AG09309 (cell line): ENCODE measurements at places on chromosomes 3 and 15.

DNA sequence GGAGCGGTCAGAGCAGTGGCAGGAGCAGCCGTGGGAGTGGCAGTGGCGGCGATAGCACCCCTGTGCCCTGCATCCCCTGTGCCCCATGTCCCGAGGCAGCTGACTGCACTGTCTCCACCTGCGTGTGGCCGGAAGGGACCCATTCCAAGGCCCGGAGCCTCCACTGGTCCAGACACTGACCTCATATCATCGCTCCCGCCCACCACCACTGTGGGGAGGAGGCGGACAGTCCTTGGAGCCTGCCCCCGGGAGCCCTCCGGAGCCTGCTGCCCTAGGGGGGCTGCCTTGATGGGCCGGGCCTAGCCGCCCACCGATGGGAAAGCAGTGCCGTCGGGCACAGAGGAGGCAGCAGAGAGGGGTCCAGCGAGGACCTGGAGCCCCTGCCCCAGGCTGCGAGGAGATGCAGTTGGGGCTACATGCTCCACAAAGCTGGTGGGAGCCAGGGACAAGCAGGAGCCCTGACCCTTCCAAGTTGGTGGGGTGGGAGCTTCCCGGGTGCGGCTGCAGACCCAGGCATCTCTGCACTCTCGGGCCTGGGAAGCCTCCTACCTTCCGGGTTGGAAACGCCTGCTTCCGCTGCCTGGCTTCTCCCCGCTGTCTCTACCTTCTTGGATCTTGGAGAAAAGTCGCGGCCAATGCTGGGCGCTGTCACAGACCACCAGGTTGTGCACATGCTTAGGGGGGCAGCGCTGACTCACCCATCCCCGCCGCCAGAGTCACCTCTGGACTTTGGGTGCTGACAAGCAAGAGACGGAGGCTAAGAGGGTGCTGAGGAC, 283.2 kb upstream of the ROBO1 start:
- no peak for DNase-seq

DNA sequence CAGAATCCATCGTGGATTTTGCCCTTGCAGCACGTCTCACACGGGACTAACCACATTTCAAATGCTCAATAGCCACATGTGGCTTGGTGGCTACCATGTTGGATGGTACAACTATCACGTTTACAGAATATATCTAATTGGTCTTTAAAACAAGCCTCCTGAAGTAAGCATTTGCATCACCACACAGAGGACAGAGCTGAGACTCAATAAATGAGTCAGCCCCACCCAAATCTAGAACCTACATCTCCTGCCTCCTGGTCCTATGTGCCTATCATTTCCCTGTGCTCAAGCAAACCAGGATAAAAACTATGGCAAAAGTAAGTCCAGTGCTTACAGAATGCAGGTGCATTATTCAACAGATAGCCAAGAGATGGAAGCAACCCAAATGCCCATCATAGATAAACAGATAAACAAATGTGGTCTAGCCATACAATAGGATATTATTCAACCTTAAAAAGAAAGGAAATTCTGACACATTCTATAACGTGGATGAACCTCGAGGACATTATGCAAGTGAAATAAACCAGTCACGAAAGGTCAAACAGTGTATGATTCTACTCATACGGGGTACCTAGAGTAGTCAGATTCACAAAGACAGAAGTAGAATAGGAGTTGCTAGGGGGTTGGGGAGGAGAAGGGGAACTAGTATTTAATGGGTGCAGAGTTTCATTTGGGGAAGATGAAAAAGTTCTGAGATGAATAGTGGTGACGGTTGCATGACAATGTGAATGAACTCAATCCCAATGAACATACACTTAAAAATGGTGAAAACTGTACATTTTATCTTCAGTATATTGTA, 43.9 kb downstream of the SRGAP3 start:
- DNase-seq: no peak

DNA sequence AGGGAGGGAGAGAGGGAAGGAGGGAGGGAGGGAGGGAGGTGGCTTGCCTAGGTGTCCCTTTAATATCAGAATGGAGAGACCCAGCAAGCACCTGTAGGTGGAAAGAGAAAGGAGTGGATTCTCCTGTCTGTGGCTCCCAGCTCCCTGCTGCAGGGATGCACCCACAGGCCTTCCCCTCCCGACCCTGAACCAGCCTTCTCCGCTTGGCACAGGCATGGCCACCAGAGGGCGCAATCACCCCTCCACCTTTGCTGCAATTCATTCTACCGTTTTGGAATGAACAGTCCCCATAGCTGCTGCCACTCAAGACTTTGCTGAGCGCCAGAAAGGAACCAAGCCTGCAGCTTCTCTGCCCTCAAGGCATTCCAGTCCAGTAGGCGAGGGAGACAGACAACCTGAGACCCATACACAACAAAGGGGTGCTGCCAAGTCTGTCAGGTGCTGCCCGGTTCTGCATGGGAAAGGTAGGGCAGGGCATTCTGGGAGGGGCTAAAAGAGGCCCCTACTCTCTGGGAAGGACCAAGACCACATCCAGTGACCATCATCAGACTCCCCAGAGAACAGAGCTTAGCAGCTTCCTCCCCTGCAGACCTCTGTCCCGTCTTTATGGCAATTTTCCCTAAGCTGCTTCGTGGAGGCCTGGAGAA, 4.9 kb downstream of the TLR9 start:
- no peak for DNase-seq

GRCh38 chr15:82742134-82742533, 32.5 kb upstream of the AP3B2 start:
- no peak for DNase-seq

DNA sequence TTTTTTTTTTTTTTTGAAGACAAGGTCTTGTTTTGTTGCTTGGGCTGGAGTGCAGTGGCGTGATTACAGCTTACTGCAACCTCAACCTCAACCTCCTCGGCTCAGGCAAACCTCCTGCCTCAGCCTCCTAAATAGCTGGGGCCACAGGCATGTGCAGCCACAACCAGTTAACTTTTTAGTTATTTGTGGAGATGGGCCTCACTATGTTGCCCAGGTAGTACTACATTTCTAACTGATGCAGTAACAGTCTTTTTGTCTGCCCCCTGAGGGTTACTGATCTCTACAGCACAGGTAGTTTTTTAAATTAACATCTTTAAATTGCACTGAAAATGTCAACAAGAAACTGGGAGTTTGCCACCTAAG, 3.4 kb upstream of the LMLN start:
- DNase-seq: no peak

- DNase-seq: no peak
Observed at GRCh38 chr15:85329561-85330422, 50.6 kb upstream of the AKAP13 start.

DNA sequence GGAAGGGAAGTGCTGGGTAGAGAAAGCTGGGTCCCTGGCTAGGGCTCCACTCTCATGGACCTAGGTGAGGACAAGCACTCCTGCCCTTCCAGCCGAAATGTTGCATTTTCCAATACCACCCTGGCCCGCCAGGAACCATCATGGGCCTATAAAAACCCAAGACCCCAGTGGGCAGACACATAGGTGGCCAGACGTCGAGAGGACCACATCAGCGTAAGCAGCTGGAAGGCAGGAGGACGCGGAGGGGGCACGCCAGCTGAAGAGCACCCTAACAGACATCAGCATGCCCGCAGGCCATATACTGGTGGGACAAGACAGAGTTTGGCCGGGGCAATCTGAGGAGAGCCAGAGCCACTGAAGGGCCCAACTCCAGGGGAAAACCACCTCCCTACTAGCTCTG, 98.3 kb downstream of the GBE1 start:
- no peak for DNase-seq

- DNase-seq: no peak
Observed at GRCh38 chr15:37900326-37901221, 33.9 kb upstream of the TMCO5A start.

GRCh38 chr15:69462030-69462492, 9.4 kb downstream of the RPLP1 start:
- no peak for DNase-seq

DNA sequence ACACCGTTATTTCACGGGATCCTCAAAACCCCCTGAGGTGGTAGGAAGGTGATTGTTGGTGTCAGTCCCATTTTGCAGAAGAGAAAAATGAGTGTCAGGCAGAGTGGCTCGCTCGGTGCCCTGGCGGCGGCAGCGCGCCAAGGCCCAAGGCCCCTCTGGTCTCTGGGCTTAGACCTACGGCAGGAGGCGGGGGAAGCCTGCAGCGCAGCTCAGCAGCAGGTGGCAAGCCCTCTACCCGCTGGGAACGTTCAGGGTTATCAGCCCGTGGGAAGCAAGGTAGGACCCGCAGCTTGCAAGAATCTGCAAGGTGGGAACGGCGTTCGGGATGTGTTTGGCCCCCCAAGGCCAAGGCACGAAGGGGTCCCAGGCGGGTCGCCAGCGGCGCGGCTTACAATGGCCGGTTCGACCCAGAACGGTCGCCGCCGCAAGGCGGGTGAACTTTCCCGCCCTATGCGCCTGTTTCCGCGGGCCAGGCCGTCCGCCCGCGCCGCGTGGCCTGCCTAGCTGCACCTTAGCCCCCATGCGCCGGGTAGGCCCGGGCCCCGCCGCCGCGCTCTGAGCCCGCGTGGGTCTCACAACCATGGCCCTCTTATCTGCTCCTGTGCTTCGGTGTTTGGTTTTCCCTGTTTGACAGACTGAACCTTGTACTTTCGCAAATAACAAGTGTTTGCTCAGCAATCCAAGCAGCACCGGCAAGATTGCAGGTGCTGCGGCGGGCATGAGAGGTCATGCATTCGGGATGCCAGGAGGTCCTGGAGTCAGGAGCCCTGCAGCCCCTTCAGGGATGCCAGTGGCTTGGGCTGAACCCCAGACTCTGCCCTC, 39.7 kb downstream of the CCNL1 start:
- no peak for DNase-seq

DNA sequence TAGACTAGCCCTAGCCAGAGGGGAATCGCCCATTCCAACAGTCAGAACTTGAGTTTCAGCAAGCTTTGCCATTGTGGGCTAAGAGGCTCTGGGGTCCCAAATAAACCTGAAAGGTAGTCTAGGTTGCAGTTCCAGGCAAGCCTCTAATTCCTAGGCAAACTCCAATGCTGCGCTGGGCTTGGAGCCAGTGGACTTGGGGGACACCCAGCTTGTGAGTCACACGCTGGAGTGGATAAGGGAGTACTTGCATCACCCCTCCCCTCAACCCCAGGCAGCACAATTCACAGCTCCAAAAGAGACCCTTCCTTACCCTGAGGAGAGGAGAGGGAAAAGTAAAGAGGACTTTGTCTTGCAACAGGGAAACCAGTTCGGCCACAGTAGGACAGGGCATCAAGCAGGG, 105.2 kb upstream of the DPPA4 start:
- DNase-seq: no peak

DNA sequence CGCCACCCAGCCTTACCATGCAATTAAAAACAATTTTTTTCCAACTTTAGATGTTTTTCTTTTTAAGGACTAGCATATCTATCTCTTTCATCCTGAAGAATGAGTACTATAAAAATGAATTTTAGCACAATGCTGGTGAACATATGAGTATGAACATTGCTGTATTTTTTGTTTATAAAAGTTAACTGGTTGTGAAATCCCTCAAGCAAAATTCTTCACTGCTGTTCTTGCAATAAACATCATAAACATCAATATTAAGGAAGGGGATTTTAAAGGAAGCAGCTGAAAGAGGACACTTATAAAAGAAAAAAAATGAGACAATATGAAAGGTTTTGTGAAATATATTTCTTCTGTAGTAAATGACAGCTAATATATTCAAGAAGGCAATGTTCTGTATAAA, 3.0 kb downstream of the PLSCR4 start:
- DNase-seq: no peak

- DNase-seq: no peak
Observed at GRCh38 chr3:22453906-22454535, 703.0 kb upstream of the ZNF385D start.

- no peak for DNase-seq
Observed at GRCh38 chr3:177679568-177680471, 482.5 kb upstream of the TBL1XR1 start.

DNA sequence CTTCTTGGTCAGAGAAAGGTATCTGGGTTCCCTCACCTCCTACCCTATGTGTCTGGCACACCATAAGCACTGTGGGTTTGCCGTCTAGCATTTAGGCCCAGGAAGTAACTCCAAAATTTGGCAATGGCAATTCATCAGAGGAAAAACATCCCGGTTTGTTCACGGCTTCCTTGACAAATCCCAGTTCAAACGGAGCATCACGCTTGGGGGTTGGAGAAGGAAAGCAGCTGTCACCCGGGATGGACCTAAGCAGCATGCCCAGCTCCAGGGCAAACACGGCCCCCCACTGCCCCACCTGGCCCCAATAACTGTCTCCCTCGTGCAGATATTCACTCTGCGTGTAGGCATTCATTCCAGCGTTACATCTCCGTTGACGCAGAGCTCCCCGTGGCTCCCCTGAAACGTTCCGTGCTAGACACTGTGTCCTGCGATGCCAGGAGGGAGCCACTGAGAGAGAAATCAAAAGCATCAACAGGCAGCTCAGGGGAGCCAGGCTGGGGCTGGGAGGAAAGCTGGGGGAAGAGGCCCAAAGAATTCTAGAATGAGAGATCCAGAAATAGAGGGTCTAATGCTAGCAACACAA, 41.4 kb downstream of the NTRK3 start:
- no peak for DNase-seq

DNA sequence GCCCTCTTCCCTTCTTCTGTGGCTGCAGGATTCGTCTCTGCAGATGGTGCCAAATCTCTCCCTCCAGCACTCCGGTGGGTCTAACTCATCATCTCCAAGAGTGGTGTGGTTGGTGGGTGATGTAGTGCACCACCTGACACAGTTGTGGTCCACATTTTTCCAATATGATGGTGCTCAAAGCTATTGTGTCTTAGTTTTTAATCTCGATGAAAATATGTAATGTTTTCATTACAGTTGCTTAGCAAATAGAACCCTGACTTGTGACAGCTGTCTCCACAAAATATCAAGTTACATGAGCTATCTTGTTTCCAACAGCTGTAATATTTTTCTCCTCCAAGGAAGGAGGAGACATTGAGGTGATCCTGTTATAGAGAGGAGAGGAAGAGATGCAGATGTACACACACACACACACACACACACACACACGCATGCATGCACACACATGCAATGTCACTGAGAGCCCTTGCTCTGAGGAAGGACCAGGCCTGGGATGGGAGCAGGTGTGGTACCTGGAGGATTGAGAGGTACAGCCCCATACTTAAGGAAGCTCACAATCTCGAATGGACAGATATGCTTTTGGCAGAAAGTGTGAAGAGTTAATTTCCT, 15.7 kb upstream of the ESYT3 start:
- no peak for DNase-seq

DNA sequence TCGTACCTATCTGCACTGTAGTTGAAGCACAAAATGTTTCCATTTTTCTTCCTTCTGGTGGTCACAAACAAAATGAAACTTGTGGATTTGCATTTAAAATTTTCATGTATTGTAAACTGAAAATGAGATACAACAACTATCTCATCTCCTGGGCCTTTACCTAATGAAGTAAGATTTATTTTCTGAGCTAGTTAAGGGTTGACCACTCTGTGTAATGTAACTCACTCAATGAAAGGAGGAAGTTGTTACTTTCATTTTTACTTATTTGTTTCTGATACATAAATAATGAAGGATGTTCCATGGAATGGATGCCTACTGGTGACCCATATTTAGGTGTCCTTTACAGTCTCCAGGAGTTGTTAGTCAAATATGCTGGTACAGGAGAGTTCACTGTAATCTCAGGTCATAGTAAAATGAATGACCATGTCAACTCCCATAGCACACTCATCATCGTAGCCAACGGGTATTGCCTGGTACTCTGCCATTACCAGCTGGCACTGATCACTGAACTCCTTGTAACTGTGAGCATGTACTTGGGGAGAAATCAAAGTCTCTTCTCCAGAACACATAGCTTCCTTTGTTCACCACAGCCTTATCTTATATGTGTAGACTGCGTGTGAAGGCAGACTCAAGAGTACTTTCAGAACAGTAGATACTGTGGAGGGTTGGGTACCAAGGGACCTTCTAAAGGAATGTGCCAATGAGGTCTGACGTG, 474.2 kb upstream of the ROBO2 start:
- DNase-seq: no peak

GRCh38 chr15:46091860-46092450, 457.1 kb downstream of the SQOR start:
- DNase-seq: no peak
